RWPE2 (cell line): ENCODE measurements at places on chromosomes 1 and 21.

DNA sequence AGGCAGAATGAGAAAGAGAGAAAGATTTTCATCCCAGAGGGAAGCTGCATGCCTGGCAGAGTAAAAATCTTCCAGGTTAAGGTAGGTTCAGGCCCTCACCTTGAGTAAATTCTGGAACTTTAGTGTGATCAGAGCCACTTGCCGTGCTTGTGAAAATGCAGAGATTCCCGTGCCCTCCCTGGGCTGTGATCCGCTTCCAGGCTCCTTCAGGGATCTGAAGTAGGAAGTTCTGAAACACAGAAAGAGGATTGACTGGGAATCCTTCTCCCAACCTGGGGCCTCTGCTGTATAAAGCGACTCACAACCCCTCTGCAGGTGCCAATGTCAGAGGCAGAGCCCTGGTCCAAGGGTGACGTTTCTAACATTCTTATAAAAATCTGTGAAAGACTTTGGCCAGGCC lies 26.6 kb downstream of the NUAK2 start:
- no peaks in the 10 kb centered on the region for H3K36me3 ChIP-seq
- H3K27ac ChIP-seq, result peak overlapping the region; percentile 97
- H3K27me3 ChIP-seq, result no peaks in the 10 kb centered on the region
- no peak overlapping the region for H3K4me3 ChIP-seq

DNA sequence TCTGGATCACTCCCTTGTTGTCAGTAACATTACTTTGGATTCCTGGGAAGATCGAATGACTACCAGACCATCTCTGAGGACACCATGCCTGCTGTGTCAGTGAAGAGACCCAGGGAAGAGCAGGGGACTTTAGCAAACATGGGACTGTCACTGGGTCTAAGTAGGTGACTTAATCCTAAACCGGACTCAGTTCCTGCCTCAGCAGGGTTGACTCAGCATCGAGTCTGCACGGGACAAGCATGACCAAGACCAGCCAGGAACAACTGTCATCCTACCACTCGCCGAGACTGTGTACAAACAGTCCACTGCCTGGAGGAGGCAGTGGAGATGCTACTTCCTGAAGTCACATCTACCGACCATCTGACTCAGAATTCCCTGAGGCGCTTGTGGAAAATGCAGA lies 53.2 kb upstream of the RAB4A start:
- DNase-seq, result no peak
- no peaks in the 10 kb centered on the region for H3K36me3 ChIP-seq
- no peak overlapping the region for H3K4me3 ChIP-seq
- H3K27ac ChIP-seq, result no peak overlapping the region

DNA sequence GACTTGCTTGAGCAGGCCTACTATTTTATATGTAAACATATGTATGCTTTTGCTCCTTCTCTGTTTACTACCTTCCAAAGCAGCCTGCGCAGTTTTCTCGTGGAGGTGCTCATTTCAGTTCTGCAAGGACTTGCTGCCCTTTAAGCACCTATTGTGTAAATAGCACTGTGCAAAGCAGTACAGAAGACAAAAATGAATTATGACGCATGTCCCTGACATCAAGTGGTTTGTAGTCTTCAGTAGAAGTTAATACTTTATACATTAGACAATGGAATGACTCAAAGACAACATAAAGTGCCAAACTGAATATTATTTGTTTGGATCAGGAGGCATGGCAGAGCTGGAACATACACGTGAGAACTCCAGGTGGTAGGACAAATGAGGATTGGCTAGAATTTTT lies 611.7 kb downstream of the LMO4 start:
- H3K27ac ChIP-seq, result no peak overlapping the region
- no peaks in the 10 kb centered on the region for H3K36me3 ChIP-seq
- H3K4me1 ChIP-seq, result no peaks in the 10 kb centered on the region
- H3K4me3 ChIP-seq, result no peak overlapping the region
- H3K27me3 ChIP-seq, result no peaks in the 10 kb centered on the region
- no peak for DNase-seq

- peaks cover 15% of the 10 kb centered on the region for H3K36me3 ChIP-seq
- no peak overlapping the region for H3K4me3 ChIP-seq
- no peak overlapping the region for H3K27ac ChIP-seq
- DNase-seq, result no peak
- H3K4me1 ChIP-seq, result peaks cover 15% of the 10 kb centered on the region
- no peaks in the 10 kb centered on the region for H3K27me3 ChIP-seq
Measured at GRCh38 chr1:116531917-116532316, 38.9 kb downstream of the CD58 start.

DNA sequence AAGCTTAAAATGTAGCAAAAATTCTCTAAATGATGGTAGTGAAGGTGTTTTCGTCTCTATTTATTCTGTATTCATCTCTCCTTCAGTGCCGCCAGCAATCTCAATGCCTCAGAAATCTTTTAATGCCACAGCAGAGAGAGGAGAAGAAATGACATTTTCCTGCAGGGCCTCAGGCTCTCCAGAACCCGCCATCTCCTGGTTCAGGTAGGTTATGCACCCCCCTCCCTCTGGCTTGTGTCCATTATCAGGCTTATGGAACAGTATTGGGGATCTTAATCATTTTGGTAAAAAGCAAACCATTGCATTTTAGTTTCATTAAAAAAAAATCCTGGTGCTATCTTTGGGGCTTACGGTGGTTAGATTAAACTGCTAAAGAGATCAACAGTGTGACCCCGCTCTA lies 326.1 kb downstream of the NCAM2 start:
- no peak for DNase-seq
- H3K27ac ChIP-seq, result no peak overlapping the region
- no peaks in the 10 kb centered on the region for H3K4me1 ChIP-seq
- no peak overlapping the region for H3K4me3 ChIP-seq
- H3K36me3 ChIP-seq, result no peaks in the 10 kb centered on the region
- H3K27me3 ChIP-seq, result peaks cover 2% of the 10 kb centered on the region

DNA sequence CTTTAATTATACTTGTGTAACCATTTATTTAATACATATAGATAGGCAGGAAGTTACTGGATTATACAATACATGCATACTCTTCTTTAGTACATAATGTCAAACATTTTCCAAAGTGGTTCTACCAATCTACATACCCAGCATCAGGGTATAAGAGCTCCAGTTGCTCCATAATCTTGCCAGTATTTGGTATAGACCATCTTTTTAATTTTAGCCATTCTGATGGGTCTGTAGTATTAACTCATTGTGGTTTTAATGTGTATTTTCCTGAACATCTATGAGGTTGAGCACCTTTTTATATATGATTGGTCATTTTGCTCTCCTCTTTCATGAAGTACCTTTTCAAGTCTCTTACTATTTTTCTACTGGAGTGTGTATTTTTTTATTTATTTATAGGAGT lies 32.1 kb downstream of the EBNA1BP2 start:
- peaks cover 22% of the 10 kb centered on the region for H3K4me1 ChIP-seq
- H3K36me3 ChIP-seq, result no peaks in the 10 kb centered on the region
- H3K27ac ChIP-seq, result no peak overlapping the region

DNA sequence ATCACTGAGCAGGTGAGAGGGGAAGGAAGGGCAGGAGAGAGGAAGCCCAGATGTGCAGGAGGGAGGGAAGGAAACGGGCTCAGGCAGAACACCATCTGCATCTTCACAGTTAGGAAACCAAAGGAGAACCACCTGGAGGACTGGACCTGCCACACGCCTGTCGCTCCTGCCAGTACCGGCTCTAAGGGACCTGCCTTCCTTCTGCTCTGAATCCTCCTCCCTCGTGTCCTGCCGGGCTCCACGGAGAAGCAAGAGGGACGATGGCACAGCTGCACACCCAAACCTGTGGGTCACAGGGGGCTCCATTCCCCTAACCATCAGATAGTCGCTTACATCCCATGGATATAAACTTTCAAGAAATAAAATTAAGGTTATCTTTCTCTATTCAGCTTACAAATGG lies 56.1 kb downstream of the TOR1AIP2 start:
- H3K4me3 ChIP-seq, result no peak overlapping the region
- no peak overlapping the region for H3K27ac ChIP-seq

DNA sequence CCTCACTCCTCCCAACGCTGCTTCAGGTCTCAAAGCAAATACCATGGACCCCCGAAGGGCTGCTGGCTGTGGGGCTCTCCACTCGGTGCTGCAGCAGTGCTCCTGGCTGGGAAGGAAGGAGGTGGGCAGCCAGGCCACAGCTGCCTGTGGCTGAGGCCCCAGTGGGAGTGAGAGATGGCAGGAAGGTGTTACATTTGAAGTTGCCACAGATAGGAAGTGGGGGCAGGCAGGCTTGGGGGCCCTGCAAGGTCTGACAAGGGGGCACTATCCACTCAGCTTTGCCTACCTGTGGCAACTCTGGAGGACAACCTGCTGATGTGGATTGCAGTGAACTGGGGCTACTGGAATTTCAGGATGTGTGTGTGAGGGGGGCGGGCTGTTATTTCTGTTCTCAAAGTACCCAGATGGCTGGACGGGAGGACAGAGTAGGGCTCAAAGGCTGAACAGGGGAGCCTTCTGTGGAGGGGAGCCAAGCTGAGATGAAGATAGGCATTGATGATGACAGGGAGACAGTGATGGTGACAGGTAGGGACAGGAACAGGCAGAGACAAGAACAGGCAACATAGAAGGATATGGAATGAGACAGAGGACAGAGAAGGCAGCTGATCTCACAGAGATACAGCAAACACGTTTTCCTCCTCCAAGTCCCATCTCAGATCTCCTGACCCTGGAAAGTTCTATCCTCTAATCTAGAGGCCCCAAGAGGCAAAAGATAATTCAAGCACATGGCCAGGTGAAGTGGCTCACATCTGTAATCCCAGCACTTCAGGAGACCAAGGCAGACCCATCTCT lies 1.8 kb downstream of the ZNF683 start:
- peaks cover 15% of the 10 kb centered on the region for H3K4me1 ChIP-seq
- no peaks in the 10 kb centered on the region for H3K27me3 ChIP-seq
- no peak for DNase-seq

GRCh38 chr1:214454569-214455396 lies 96.6 kb downstream of the PTPN14 start:
- peak overlapping the region; percentile 96 for H3K27ac ChIP-seq
- peaks cover 7% of the 10 kb centered on the region; the same call in 1 of the 2 replicates for H3K36me3 ChIP-seq
- DNase-seq, result no peak
- peaks cover 48% of the 10 kb centered on the region for H3K4me1 ChIP-seq
- no peak overlapping the region for H3K4me3 ChIP-seq
- H3K27me3 ChIP-seq, result no peaks in the 10 kb centered on the region

GRCh38 chr21:38319781-38320180 lies 63.0 kb downstream of the KCNJ15 start:
- no peaks in the 10 kb centered on the region for H3K27me3 ChIP-seq
- peak overlapping the region; percentile 96 for H3K27ac ChIP-seq
- no peak overlapping the region for H3K4me3 ChIP-seq
- H3K36me3 ChIP-seq, result no peaks in the 10 kb centered on the region
- H3K4me1 ChIP-seq, result peaks cover 19% of the 10 kb centered on the region

DNA sequence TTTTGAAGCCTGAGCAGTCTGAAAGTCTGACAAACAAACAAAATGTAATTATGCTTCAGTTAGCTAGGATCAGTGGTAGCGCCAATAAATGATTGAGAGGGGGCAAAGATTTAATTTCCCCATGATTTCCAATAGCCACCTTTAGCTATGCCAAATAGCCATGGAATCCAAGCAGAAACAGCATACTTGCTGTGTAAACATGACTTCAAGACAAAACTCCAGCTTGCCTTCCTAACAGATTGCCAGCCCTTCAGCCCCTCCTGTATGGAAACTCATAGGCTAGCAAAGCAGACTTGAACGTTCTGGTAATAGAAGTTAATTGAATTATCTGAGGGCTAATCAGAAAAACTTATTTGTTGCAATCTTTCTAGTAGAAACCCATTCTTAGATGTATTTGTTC lies 25.6 kb upstream of the SLC30A1 start:
- DNase-seq, result no peak
- no peaks in the 10 kb centered on the region for H3K36me3 ChIP-seq
- H3K4me1 ChIP-seq, result no peaks in the 10 kb centered on the region
- no peak overlapping the region for H3K4me3 ChIP-seq
- no peaks in the 10 kb centered on the region for H3K27me3 ChIP-seq

- H3K27ac ChIP-seq, result no peak overlapping the region
- no peaks in the 10 kb centered on the region for H3K27me3 ChIP-seq
- DNase-seq, result no peak
- H3K36me3 ChIP-seq, result no peaks in the 10 kb centered on the region
- H3K4me3 ChIP-seq, result no peak overlapping the region
Measured at GRCh38 chr21:16569679-16570078, 839.9 kb downstream of the USP25 start.

DNA sequence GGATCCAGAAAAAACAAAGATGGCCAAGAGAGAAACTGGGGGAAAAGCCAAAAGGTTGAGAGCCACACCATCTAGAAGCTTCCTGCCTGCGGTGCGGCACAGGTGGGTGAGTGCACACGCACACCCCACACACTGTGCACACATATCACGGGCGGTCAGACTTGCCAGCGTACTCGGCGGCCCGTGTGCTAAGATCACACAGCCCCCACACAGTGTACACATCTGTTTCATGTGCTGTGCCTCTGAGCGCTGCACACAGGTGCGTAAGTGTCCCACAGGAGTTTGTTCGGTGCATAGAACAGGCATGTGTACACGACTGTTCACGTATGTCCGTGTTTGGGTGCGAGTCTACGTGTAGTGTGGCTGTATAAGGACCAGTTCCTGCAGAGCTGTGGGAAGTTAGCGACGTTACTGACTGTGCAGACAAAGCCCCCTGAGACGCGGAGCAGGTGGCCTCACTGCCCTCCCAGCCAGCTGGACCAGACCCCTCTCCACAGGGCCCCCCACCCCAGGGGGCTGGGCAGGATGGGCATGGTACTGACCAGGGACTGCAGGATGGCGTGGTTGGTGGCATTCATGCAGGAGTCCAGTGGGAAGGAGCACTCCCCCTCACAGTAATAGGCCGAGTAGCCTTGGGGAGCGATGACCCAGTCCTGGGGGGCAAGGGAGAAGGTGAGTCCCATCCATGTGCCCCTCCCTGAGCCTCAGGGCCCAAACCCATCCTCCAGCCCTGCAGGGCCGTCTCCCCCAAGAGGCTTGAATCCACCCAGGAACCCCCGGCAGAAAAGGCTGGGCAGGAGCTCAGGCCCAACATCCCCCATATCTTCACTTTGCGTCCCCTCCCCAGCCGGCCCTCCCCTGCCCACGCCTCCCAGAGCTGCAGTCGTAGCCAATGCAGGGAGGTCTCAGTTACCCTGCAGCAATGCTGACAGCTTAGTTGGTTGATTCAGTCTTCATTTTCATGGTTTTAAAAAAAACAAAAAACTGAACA lies 8.3 kb downstream of the OXCT2 start:
- H3K27ac ChIP-seq, result no peak overlapping the region
- no peak overlapping the region for H3K4me3 ChIP-seq
- H3K36me3 ChIP-seq, result no peaks in the 10 kb centered on the region; the same call in 1 of the 2 replicates
- H3K27me3 ChIP-seq, result no peaks in the 10 kb centered on the region
- H3K4me1 ChIP-seq, result no peaks in the 10 kb centered on the region

DNA sequence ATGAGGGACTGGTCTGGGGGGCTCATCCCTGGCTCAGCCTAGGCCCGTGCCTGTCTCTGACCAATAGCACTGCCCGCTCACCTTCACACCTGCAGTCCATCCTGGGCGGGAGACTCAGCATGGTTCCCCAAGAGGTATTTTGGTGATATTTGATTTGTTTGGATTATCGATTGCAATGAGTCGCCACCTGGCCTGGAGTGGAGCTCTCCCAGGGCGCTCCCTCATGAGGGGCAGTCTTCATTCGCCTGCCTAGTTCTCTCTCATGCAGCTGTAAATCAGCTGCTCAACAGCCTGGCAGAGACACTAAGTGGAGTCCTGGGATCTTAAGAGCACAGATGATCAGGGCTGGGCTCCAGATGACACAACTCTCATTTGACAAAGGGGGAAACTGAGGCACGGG lies 90.1 kb upstream of the ACTL8 start:
- H3K4me1 ChIP-seq, result no peaks in the 10 kb centered on the region
- no peak overlapping the region for H3K4me3 ChIP-seq
- H3K36me3 ChIP-seq, result no peaks in the 10 kb centered on the region
- no peaks in the 10 kb centered on the region for H3K27me3 ChIP-seq
- no peak for DNase-seq
